ENCODE measurements at places on chromosomes 5 and 9.

DNA sequence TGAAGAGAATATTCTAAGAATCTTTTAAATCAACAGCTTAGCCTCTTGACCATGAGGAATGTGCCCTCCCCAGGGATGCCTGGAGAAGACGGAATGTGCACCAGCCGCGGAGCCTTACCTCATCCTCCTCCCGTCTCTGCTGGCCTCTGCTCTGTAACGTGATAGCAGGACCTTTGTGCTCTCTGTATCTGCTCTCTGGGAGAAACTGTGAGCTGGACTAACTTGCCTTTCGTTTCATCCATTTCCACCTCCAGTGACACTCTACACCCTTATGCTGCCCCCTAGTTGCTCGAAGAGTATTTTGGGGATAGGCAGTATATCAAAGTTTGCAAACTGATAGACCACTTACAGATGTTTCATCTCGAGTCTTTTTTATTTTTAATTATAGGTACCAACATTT lies 141.4 kb downstream of the NPR3 start:
- no peak for DNase-seq

- DNase-seq: no peak
Measured at GRCh38 chr9:123090956-123091355, 57.5 kb downstream of the GPR21 start.

DNA sequence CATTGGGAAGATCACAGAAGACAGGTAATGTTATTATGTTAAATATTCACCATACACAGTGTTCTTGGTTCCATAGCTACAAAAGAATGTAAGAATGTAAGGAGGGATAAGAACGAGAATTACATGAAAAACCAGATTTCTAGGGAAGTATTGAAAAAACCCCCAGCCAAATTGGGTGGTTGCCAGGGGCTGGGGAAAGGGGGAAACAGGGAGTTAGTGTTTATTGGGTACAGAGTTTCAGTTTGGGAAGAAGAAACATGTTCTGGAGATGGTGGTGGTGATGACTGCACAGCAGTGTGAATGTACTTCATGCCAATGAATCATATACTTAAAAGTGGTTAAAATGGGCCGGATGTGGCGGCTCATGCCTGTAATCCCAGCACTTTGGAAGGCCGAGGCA lies 40.3 kb downstream of the GLRX start:
- no peak for DNase-seq

- DNase-seq: no peak
Measured at GRCh38 chr9:134802216-134802795, 78.3 kb upstream of the FCN2 start.

- DNase-seq: no peak
Measured at GRCh38 chr9:3285365-3286161, 240.2 kb downstream of the RFX3 start.

GRCh38 chr9:130599625-130600024 lies 20.2 kb downstream of the FUBP3 start:
- no peak for DNase-seq

- DNase-seq: no peak
Measured at GRCh38 chr9:1219284-1219683, 169.1 kb downstream of the DMRT2 start.

DNA sequence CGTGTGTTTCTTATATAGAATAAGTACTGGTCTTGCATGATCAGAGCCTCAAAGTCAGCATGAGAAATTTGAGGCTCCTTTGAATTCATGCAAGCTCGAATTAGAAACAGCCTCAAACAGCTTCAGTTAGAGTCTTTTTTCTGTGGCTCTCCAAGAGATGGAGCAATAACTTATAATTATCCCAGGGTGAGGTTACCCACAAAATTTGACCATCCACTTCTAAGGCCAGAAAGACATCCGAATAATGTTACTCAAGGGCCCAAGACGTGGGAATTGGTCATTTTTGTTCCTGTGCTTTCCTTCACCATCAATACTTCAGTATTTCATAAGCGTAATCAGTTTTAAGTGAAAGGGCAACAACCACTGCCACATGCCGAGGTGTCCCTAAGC lies 89.7 kb downstream of the DAPK1 start:
- no peak for DNase-seq

DNA sequence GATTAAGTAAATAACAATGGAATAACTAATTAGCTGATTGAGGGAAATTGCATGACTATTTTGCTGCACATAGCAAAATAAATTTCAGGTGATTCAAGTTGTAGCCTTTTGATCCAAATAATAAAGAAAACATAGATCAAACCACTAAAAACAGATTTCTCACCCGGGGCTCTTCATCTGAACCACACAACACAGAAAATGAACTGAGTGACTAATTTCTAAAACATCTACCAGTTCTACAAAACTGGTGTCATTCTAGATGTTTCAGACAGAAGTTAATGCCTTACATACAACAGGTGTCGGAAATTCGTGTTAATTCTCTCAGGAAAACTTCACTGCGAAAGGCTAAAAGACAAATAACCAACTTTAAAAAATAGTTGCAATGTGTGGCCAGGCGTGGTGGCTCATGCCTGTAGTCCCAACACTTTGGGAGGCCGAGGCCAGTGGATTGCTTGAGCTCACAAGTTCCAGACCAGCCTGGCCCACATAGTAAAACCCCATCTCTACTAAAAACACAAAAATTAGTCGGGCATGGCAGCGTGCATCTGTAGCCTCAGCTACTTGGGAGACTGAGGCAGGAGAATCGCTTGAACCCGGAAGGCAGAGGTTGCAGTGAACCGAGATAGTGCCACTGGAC lies 6.9 kb downstream of the PROP1 start:
- no peak for DNase-seq
